ENCODE measurements at places on chromosomes 6 and 20.
A peak's percentile ranks its signal among the peaks of the same experiment; 100 is the strongest.

GRCh38 chr6:101393251-101393828, at the start of gene GRIK2:
Gene GRIK2 (plus strand): TSS chr6:101393708.
- no peak for DNase-seq

GRCh38 chr20:25206548-25206947, 11.0 kb downstream of the ENTPD6 start:
- no peak for DNase-seq

DNA sequence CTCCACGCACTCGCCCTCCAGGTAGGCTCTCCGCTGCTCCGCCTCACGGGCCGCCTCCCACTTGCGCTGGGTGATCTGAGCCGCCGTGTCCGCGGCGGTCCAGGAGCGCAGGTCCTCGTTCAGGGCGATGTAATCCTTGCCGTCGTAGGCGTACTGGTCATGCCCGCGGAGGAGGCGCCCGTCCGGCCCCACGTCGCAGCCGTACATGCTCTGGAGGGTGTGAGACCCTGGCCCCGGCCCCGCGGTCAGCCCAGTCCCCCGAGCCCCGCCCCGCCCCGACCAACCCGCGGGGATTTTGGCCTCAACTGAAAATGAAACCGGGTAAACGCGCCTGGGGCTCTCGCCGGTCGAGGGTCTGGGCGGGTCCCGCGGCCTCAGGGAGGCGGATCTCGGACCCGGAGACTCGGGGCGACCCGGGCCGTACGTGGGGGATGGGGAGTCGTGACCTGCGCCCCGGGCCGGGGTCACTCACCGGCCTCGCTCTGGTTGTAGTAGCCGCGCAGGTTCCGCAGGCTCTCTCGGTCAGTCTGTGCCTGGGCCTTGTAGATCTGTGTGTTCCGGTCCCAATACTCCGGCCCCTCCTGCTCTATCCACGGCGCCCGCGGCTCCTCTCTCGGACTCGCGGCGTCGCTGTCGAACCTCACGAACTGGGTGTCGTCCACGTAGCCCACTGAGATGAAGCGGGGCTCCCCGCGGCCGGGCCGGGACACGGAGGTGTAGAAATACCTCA, 598 bp downstream of the HLA-B start:
- peak; percentile 56 for DNase-seq

- DNase-seq = no peak
Measured at GRCh38 chr6:114195027-114195365, 147.8 kb downstream of the HS3ST5 start.

GRCh38 chr20:9103955-9104354, 35.1 kb downstream of the PLCB4 start:
- DNase-seq = no peak

DNA sequence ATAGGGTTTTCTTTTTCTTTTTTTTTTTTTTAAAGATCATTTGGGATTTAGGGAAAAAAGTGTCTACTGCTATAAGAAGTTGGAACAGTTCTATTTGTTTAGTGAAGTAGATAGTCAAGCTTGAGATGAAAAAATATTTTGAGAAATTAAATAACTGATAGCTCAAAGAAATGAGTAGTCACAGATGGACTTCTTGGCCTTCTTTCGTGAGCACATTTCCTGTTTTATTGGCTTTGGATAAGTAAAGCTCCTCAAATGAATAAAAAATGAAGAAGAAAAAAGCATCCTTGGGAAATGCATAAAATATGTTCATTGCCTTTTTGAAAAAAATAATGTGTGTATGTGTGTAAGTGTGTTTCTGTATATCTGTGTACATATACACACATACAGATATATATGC, 515.9 kb downstream of the GRIK2 start:
- no peak for DNase-seq

DNA sequence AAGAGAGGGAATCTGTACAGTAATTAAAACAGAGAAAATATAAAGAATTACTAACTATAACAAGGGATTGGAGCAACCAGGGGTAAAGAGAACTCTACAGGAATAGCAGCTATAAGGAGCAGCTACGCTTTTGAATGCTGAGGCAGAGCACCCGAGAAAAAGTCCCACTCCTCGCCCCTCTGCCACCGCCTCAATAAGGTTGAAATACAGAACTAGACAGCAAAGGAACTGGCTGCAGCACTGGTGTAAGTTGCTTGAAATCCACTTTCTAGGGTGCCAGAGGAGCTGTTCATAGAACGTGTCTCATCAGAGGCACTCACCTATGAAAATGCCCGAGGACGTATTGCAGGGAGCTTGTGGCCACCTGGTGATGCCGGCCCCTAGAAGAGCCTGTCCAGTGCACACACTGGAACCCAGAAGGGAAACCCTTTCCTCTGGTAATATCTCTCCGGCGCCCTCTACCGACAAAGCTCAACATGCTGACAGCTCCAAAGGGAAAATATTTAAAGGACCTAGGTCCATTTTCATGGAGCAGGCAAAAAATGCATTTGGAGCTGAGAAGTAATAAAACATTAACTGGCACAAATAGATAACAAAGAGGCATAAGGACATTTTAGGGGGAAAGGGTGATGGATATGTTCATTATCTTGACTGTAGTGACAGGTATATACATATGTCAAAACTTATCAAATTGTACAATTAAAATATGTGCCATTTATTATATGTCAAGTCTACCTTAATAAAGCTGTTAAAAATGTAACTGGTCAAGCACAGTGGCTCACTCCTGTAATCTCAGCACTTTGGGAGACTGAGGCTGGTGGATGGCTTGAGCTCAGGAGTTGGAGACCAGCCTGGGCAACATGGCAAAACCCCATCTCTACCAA, 137.4 kb upstream of the HDAC2 start:
- DNase-seq = peak; percentile 15

- no peak for DNase-seq
Measured at GRCh38 chr20:14418376-14418775, 81.0 kb upstream of the FLRT3 start.

GRCh38 chr6:25144919-25145318, 134.3 kb upstream of the CARMIL1 start:
- DNase-seq = no peak

- no peak for DNase-seq
Measured at GRCh38 chr6:45619211-45619760, 241.6 kb upstream of the SUPT3H start.

GRCh38 chr6:121055572-121056163, 278.6 kb downstream of the TBC1D32 start:
- DNase-seq = peak; percentile 30

GRCh38 chr20:8805737-8806442, 263.0 kb upstream of the PLCB4 start:
- no peak for DNase-seq

DNA sequence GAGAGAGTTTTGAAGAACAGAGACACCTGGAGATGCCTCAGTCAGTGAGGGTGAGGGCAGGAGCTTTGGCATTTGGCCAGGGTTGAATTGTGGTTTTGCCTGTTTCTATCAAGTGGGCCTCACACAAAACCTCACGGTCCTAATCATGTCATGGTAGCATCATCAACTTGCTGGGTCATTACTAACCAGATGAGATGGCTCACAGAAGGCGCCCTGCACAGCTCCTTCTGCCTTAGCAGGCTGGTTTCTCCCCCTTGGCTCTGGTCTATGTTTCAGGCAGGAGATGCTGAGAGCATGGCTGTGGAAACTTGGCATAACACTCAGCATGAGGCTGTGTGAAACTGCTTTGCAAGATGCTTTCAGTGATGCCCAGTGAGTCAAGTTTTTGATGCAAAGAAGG, 99.3 kb downstream of the LRRC1 start:
- peak; percentile 15 for DNase-seq

DNA sequence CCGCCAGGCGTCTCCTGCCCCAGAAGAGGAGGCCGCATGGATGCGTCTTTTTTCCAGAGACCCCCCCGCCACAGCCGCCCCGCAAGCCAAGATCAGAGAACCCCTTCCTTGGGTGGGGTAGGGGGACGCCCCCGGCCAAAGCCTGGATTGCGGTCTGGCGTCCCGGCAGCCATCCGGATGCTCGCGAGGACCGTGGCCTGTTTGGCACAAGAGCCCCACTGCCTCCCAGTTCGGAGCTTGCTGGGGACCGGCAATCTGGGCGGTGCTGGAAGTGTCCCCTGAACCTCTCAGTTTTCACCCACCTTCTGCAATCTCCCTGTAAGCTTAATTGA, 924 bp downstream of the FAM162B start:
- no peak for DNase-seq

DNA sequence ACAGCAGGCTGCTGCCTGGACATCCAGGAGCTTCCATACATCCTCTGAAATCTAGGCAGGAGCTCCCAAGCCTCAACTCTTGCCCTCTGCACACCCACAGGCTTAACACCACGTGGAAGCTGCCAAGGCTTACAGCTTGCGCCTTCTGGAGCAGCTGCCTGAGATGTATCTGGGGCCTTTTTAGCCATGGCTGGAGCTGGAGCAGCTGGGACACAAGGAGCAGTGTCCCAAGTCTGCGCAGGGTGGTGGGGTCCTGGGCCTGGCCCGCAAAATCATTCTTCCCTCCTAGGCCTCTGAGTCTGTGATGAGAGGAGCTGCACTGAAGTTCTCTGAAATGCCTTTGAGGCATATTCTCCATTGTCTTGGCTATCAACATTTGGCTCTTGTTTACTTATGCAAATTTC, 255.0 kb downstream of the DLL1 start:
- DNase-seq = no peak

DNA sequence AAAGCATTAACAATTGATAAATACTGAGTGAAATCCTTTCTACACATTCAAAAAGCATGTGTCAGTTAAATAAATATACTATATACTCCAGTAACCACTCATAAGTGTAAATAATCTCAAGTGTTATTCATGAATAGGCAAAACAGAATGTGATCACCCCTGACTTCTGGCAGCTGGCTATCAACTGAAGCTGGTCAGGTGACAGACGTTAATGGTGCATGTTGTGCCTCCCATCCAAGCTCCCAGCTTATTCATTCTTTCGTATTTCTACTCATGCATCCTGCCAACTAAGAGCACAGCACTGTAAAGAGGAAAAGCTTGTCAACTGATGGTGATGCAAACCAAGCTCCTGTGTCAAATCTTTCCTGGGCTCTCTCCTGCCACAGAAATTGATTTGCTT, 7.7 kb downstream of the PSMB1 start:
- no peak for DNase-seq

DNA sequence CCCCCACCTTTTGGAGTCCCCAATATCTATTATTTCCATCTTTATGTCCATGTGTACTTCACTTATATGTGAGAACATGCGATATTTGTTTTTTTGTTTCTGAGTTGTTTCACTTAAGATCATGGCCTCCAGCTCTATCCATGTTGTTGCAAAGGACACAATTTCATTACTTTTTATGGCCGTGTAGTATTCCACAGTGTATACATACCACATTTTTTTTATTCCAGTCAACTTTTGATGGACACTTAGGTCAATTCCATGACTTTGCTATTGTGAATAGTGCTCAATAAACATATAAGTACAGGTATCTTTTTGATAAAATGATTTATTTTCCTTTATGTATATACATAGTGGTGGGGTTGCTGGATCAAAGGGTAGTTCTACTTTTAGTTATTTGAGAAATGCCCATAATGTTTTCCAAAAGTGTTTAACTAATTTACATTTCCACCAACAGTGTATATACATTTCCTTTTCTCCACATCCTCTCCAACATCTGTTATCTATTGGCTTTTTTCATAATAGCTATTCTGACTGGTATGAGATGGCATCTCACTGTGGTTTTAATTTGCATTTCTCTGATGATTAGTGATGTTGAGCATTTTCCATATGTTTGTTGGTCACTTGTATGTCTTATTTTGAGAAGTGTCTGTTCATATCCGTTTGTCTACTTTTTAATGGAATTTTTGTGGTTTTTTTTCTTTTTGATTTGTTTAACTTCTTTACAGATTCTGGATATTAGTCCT, 34.0 kb upstream of the COL10A1 start:
- DNase-seq = no peak

DNA sequence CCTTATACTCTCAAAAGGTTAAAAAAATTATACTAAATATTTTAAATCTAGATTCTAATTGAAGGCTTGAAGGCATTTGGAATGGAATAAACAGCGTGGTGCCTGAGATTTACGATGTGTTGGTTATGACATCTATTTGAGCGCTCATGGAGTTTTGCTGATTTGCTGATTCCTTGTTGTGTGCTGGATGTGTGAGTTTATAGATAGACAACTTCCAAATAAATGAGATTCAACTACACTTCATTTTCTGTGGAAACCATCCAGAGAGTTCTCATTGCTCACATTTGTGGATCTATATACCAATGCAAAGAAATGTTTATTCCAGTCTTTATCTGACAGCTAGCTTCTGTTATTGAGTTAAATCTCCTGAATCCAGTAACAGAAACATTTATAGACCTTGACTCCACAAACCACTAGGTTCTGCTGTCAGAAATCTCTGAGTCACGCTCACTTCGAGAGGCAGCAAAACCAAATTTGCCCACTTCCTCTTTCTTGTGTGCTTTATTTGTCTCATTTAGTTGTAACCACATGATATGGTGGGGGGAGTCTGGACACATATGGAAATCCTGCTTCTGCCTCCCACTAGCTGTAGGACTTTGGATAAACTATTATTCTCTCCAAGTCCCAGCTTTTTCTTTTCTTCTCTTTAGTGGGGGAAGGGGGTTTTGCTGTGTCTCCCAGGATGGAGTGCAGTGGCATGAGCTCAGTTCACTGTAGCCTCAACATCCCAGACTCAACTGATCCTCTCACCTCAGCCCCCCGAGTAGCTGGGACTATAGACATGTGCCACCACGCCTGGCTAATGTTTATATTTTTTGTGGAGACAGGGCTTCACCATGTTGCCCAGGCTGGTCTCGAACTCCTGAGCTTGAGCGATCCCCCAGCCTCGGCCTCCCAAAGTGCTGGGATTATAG, 54.5 kb downstream of the IPCEF1 start:
- DNase-seq = peak; percentile 21

- DNase-seq = no peak
Measured at GRCh38 chr6:131652472-131652871, 15.4 kb downstream of the ENPP3 start.

GRCh38 chr6:150006961-150007464, 18.3 kb downstream of the RAET1L start:
- peak; percentile 49 for DNase-seq

GRCh38 chr6:33064723-33065122, 8.7 kb downstream of the HLA-DPA1 start:
- DNase-seq = no peak

GRCh38 chr6:20879121-20879520, 344.9 kb downstream of the CDKAL1 start:
- DNase-seq = no peak

GRCh38 chr20:32968478-32969241, 35.6 kb downstream of the SUN5 start:
- peak; percentile 22 for DNase-seq

- DNase-seq = no peak
Measured at GRCh38 chr6:90885611-90886056, 298.8 kb upstream of the MAP3K7 start.

DNA sequence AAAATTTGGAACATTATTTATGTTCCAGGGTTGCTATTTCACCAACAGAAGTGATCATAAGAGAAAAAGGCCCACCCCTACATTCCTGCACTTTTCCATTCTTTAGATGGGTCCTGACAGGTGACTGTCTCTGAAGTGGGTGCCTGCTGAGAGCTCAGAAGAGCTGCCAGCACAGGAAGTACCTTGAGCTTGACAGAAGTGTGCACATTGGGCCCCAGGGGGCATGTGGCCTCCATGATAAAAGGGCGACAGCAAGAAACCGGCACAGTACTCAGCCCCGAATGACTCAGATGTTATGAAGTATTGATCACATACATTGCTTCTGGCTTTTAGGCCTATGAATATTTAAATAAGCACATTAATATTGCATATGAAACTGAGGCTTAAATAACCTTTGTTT, 150.4 kb downstream of the PCSK2 start:
- no peak for DNase-seq

GRCh38 chr20:42272516-42272915, 654.3 kb upstream of the CHD6 start:
- no peak for DNase-seq
